Activated naive CD4-positive, alpha-beta T cell treated with Interleukin-2 at 50 U/mL for 16 hours (primary cell): ENCODE measurements at places on chromosomes 6 and 20.

GRCh38 chr6:108739496-108740330 lies 108.5 kb upstream of the ARMC2 start:
- DNase-seq, result no peak

DNA sequence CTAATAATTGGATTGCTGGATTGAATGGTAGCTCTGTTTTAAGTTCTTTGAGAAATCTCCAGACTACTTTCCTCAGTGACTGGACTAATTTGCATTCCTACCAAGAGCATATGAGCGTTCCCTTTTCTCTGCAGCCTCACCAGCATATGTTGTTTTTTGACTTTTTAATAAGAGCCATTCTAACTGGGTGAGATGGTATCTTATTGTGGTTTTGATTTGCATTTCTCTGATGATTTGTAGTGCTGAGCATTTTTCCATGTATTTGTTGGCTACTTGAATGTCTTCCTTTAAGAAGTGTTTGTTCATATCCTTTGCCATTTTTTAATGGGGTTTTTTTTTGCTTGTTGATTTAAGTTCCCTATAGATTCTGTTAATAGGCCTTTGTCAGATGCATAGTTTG lies 94.7 kb upstream of the AHI1 start:
- DNase-seq, result no peak

- no peak for DNase-seq
These were observed 35.0 kb downstream of the CDC5L start for GRCh38 chr6:44422531-44422930.

DNA sequence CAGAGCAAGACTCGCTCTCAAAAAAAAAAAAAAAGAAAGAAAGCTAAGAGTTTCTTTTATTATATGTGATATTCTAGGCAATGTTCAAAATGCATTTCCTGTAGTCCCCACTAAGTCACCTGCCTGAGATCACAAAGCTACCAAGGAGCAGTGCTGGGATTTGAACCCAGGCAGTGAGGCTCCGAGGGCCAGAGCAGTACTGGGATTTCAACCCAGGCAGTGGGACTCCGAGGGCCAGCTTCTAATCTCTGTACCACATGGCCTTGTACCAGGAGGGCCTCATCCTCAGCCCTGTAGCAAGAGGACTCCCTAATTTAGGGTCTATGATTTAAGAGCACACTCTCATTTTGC lies 39.7 kb downstream of the ZMYND8 start:
- DNase-seq, result no peak

GRCh38 chr6:52420668-52421358 lies 671 bp downstream of the EFHC1 start:
- DNase-seq, result no peak

DNA sequence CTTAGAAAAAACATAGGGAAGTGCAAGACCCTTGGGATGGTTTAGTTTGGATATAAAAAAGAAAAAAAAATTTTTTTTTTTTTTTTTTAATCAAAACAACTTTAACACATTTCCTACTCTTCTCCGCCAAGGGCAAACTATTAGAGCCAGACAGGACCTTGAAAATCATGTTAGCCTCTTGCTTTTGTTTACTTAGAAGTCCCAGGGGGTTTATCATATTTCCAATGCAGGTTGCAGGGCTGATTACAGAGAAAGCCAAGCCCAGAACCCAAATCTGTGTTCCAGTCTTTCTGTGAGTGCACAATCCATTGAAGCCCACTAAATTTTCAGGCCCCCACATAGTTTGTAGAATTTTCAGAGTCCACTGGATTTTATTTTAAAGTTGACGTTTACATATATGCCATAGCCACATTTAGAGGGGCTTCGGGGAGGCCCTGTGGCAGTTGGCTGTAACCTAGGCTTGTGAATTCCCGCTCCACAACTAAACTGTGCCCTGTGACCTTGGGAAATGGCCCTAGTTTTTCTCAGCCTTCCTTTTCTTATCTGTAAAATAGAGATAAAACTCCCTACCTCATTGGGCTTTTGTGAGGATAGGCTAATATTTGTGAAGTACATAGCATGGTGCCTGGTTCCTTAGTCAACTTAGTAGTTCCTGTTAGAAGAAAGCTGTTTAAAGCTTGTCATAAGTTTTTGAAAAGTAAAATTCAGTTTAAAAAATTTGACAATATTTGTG lies 55.7 kb downstream of the NCOA7 start:
- DNase-seq, result no peak

GRCh38 chr6:160388922-160389321 lies 40.7 kb downstream of the SLC22A3 start:
- no peak for DNase-seq

DNA sequence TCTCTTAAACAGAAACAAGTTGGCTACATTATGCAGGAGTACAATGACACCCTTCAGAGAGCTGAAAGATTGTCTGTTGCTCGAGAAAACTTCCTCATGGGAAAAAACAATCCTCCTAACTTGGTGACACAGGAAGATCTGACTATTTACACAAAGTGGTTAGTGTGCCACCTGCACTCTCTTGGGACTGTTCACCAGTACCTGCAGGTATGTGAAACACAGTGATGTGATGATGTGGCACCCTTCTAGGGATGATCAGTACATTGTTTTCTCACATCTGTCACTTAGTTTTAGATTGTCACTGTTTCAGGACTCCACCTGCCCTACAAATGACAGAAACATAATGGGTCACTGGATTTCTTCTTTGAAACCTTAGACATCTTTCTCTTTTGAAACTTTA lies 101.8 kb downstream of the CEP57L1 start:
- DNase-seq, result no peak

DNA sequence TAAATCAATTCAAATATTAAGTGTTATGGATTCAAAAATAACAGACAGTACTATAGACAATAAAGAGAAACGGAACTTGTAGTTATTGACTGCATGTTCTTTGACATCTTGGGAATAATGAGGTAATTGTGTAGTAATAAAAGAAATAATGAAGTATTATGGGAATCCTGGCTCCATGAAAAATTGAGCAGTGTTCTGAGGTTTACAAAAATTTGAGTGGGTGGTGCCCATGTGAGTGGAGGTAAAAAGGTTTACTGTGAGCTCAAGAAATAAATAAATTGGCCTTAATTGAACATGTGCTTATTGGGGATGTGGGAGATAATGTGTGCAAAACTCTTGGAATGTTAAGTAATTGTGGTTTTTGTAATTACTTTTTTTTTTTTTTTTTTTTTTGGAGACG lies 1013.7 kb upstream of the GJE1 start:
- DNase-seq, result no peak

DNA sequence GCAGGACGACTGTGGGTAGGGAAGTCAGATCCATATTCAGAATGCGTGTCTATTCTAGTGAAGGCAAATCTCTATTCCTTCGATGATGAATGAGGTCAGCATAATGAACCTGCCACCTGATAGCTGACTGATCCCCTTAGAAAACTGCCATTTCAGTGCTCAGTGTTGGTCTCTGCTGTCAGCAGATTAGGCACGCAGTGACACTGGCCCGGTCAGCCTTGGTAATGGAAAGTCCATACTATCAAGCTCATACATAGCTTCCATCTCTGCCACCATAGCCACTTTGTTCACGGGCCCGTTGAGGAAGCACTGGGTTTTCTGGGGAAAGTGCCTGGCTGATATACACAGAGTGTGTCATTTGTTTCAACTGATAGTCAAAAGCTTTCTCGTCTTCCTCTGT lies 54.0 kb downstream of the C6orf52 start:
- DNase-seq, result no peak

GRCh38 chr6:2037237-2037926 lies 208.0 kb downstream of the GMDS start:
- no peak for DNase-seq

DNA sequence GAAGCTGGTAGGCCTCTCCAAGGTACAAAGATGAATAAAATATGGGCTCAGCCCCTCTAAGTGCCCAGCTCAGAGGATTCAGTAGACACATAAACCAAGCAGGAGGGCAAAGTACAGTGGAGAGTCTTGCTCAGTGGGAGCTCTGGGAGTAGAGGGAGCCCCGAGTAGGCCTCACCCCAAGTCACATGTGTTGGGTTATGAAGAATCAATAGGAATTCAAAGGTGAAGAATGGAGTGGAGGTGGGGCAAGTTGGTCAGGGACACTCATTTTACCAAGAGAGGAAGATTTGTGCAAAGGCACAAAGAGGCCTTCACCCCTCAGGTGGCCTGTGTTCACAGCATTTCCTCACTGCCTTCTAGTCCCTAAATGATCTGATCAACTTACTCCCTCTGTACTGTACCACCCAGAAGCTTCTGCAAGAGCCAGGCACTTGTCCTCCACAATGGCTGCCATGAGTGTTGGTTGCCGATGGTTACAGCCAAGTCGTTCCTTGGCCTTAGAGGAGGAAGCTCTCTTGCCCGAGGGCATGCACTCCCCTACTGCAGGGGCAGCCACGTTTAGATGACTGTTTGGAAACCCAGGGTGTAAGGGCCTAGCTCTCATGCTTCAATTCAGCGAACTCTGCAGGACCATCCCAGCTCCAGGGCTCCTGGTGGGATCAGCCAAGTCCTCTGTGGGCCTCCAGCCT lies 6.7 kb upstream of the CDKN1A start:
- no peak for DNase-seq

GRCh38 chr6:135318738-135319469 lies 137.8 kb downstream of the MYB start:
- DNase-seq, result no peak

DNA sequence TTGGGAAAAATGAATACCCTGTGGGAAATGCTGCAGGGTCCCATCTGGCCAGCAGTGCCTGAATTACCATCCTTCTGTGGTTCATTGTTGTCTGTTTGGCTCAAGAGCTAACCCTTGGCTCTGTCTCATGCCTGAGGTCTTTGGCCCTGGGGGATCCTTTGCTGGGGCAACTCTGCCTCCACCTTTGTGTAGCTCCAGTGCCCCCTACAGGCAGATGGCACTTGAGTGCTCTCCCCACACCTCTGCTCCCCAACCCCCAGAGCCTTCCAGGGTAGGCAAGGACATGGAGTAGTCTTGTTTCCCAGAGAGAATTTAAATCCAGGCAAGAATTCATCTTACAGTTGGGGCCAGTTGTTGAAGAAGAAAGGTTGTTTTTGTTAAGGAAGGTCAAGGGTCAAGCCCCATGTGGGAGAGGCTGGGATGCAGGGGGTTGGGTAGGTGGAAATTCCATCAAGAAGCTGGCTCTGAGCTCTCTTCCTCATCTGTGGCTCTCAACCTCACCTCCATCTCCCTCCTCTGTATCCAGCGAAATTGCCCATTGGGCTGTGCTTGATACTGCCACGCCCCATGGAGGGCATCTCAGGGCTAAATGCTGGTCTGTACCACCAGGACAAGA lies 44.2 kb downstream of the ZNF831 start:
- peak; percentile 83 for DNase-seq
